ENCODE measurements at places on chromosomes 7 and 10.

GRCh38 chr7:93159490-93159889 lies 11.3 kb upstream of the SAMD9L start:
- no peak for DNase-seq

DNA sequence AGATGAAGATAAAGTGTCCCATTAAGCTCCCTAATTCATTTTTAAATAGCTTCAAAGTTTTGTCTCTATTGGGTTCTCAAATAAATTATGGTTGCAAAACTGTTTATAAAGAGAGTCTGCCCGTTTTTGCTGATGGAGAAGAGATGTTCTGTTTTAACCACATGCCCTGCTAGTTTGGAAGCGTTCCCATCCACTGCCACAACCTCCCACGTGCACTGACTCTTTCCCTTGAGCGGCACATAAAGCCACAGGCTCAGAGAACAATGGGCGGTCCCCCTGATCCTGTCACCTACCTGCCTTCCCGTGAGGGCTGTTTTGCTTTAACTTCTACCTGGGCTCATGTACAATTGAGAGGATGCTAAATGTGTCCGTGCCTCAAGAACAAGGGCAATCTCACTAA lies 65.5 kb downstream of the CPVL start:
- no peak for DNase-seq

GRCh38 chr7:94834359-94834758 lies 73.0 kb upstream of the PPP1R9A start:
- DNase-seq = no peak

GRCh38 chr10:14374745-14375445 lies 44.2 kb upstream of the FRMD4A start:
- no peak for DNase-seq

DNA sequence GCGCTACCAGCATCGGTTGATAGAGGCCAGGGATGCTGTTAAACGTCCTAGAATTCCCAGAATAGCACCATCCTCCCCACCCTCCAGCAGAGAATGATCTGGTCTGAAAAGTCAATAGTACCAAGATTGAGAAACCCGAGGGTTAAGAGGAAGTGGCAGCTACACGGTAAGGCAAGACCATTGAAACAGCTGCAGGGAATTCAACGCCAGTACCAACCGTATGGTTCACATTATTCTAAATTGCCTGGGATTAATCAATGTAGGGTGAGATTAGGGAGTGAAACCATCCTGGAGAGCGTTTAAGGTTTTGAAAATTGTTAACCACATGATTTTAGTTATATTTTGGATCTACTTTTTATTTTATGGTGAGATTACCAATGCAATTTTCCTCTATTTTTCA lies 352.2 kb downstream of the PRPF18 start:
- DNase-seq = no peak

DNA sequence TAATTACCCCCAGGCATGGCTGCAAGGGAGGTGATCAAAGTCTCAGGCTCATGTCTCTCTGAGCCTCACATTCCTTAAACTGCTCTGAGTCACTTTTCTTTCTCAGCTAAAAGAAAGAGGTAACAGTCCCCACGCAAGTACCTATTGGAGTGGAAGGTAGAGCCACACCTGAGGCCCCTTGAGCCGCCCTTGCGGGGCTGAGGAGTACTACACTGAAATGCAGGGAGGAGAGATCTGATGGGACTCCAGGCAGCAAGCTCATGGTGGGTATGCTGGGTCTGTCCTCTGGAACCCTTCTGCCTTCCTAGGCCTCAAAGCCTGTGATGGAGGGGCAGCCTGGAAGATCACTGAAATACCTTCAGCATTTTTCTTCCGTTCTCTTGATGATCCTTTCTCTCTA lies 960.0 kb downstream of the DNAJB9 start:
- DNase-seq = no peak

GRCh38 chr7:16232273-16232672 lies 189.1 kb downstream of the CRPPA start:
- DNase-seq = no peak

DNA sequence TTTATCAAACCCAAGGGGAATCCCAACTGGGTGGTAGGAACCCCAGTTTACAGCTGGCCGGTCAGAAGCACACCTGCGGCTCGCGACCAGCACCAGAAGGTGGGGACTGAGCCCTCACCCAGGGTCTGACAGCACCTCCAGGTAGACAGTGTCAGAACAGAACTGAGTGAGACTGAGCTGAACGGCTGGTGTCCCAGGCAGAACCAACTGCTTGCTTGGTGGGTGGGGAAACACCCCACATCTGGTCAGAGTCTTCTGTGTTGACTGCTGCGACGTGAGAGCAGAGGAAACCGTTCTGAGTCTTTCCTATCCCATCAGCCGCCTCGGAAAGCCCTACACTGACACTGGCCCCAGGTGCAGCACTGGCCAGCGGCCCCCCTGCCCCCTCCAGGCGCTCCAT lies 160.7 kb downstream of the MAD1L1 start:
- no peak for DNase-seq

DNA sequence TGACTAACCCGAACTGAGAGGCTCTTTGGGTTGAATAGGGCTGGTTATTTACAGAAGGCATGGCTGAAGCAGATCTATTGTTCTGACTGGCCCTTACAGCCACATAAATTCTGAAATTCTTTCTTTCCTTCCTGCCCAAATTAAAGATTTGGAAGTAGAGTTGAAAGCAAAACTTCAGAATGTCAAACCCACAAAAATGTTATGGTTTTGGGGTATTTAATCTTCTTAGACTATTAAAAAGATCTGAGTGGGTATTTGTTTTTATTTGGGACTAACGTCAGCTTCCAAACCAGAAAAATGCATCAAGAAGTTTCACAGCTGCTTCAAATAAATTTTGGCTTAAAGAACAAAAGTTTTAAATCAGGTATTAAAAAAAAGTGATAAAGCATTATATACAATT lies 124.5 kb downstream of the AHR start:
- no peak for DNase-seq

DNA sequence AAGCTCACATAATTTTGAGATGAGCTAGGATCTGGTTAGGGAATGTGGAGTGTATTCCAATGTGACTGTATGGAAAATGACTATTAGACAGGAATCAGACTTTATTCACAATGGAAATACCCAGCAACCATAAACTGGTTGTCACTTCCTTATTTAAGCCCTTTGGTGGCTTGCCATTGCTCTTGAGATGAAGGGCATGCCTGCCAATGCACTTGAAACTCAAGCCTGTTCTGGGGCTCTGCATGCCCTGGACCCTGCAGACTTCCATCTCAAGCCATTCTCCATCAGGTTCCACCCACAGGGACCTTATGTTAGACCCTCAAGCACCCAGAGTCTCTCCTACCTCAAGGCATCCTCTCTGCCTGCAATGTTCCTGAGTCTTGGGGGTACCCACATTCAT lies 145.5 kb downstream of the MPP7 start:
- DNase-seq = no peak

DNA sequence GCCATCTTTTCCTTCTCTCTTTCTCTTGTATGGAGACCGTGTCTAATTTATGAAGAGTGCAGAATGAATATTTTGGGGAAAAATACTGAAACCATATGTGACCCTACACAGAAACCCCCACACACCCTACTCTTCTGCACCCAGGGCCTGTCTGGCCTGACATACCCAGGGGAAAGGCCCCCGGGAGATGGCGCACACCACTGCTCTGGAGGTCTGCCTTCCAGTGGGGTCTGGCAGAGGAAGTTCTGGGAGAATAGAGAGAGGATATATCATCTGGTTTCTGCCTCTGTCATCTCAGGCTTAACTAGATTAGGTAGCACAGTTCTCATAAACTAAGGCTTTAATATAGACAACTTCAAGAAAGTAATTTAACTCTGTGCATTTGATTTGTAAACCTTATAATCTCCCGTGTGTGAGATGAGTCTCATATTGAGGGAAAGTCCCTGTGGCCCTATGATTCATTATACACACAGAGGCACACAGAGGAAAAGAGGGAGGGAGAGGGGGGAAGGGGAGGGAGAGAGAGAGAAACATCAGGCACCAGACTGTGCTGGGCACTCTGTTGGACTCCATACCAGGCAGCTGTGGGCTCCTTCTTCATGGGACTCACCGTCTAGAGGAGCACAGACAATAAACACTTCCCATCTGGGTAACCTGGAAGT lies 123.3 kb downstream of the AOAH start:
- DNase-seq = no peak

DNA sequence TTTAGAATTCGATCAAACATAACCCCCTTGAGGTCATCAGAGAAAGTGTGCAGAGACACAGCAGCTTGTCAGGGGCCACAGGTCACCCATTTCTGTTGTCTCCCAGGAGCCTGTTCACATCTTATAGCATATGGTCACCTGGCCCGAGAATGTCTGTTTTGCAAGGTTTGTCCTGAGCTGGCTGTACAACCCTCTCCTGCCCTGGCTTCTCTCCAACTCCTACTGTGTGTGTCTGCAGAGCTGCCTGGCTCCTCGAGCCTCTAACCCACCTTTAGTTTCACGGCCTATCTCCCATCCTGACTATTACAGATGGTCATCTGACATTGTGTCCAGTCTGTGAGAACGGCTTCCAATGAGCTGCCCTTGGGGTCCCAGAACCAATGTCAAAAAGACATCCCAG lies 683.4 kb downstream of the SDK1 start:
- DNase-seq = no peak

All from CD4-positive, alpha-beta T cell treated with Interleukin-12 subunit alpha and Interleukin-12 subunit beta, for 1 hour (primary cell).